ENCODE measurements at places on chromosomes 13 and 19.

DNA sequence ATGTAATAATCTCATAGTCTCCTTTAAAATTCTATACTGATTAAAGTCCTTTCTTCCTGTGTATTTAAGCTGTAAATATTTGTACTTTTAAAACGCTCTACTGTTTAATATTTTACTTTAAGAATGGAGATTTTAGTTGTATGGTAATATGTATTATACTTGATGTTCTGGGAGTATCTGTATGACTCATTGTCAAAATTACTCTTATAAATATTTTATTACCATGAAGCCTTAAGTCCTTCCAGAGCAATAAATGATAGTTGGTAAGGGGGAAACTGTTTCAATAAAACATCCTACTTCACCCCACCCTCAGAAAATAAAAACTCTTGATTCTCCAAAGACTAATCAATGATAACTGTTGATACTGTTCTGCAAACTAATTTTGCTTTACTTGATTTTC is 6.4 kb downstream of the PCDH9 start:
- no peak for DNase-seq

GRCh38 chr13:105353654-105354053 is 1181.8 kb downstream of the EFNB2 start:
- no peak for DNase-seq

DNA sequence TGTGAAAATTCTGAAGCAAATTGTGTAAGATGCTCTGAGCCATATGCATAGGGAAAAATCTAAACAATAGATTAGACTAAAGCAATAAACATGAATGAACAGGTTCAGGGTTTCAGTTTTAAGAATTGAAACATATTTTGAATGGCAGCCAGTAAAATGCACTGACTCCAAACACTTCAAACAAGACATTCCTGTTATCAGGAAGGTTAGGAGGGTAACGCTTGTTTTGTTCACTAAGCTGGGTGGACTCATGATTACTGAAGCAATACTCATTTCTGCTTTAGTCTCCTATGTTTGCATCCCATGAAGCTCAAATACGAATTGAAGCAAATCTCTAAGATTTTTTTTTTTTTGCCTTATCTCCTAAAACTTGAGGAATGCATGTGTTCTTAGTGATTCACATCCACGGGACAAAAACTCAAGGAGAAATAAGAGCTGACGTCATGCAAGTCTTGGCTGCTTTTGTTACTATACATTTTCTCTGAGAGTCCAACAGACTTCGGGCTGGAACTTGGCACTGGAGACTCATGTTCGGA is 29.1 kb upstream of the IGFL4 start:
- DNase-seq: no peak

DNA sequence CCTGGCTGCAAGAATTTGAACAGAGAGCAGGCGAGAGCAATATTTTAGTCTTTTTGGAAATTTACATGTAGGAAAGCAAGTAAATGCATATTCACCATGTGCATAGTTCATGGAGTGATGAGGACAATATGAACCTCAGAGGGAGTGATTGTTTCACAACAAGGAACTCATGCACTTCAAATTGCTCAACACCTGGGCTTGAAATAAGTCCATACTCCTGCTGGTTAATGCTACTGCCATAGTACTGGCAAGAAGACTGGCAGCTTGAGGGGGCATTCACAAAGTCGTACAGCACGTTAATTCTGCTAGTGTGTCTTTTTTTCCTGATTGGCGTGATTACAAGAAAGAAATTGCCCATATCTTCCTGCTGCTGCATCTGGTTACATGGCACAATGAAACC is 267.6 kb downstream of the PCDH17 start:
- DNase-seq: no peak

DNA sequence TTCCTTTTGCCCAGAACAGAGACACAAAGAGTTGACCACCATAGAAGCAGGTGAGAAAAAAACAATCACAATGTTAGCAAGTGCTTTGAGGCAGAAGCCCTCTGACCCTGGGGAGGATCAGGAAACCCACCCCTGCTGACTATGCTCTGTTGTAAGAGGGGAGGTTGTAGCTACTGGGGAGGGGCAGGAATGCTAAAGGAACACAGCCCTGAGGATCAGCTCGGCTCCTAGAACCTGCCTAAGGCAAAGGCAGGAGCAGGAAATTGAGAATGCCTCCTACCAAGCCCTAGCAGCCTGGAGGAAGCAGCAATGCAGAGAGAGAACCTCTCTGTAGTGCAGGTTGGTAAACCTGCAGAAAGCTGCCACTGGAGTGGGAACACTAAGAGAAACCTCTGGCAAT is 624.0 kb upstream of the KLF12 start:
- DNase-seq: no peak

- no peak for DNase-seq
Measured at GRCh38 chr19:16330806-16331690, 6.4 kb downstream of the KLF2 start.

DNA sequence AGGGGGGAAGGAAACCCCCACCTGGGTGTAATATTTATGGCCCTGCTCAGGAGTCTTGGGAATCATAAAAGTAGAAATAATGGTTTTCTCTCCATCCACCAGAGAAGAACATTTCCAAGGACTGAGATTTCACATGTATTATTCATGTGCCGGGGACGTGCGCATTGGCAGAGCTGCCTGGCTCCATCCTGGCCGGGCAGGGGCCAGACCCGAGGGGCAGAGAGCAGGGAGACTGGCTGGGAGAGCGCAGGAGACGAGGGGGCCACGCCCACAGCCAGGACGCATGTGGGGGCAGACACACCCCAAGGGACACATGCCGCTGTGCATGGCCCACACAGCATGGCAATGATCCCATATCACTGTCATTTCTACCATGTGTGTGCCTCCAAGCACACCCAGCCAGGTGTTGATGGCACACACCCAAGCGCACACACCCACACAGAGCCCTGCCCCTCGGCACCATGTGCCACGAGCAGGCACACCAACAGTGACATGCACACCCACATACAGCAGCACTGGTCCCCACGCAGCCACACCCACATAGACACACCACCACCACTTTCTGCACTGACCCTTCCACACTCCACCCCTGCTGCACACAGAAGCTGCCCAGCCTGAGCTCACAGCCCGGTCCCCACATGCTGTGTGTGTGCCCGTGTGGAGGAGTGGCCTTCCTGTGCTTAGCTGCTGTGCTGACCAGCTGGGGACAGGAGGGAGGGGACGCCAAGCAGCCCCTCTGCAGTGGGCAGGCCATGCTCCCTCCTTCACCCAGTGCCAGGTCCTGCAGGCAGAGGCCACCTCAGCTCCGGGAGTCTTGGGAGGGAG is 39.3 kb downstream of the CEBPG start:
- DNase-seq: no peak

- DNase-seq: no peak
Measured at GRCh38 chr13:25371158-25371874, 458 bp upstream of the ATP8A2 start.

GRCh38 chr19:38819231-38819920 is 6.6 kb upstream of the LGALS4 start:
- peak; percentile 39 for DNase-seq

- DNase-seq: no peak
Measured at GRCh38 chr19:15187026-15188007, 13.5 kb downstream of the NOTCH3 start.

DNA sequence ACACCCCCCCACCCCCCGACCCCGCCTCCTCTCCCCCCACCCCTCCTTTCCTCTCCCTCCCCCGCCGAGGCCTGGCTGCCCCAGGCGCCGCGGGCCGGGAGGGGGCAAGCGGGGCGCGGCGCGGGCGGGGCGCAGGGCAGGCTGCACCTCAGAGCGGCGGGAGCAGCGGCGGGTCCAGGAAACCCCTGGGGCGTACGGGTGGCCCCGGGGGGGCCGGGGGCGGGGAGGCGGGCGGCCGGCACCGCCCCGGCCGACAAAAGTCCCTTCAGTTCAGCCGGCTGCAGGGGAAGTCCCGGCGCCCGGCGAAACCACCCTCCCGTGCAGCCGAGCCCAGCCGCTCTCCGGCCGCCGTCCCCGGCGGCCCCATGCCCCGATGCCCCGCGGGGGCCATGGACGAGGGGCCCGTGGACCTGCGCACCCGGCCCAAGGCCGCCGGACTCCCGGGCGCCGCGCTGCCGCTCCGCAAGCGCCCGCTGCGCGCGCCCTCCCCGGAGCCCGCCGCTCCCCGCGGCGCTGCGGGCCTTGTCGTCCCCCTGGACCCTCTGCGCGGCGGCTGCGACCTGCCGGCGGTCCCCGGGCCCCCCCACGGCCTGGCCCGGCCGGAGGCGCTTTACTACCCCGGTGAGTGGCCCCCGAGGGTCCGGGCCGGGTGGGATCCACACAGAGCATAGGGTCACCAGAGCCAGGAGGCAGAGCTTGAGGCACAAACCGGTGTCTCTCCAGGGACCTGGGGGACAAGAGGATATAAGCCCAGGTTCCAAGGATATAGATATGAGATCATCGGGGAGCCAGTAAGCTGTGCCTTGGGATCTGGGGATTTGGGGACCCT is at the start of gene BCL3:
Gene BCL3 (plus strand): TSS at position 283 of the 829 bp plus-strand sequence. CDS start 83 bp downstream, at position 366.
- DNase-seq: peak; percentile 82

- no peak for DNase-seq
Measured at GRCh38 chr19:28595722-28596480, 617.0 kb downstream of the UQCRFS1 start.

- peak; percentile 11 for DNase-seq
Measured at GRCh38 chr19:33705090-33705847, 83.5 kb downstream of the CHST8 start.

DNA sequence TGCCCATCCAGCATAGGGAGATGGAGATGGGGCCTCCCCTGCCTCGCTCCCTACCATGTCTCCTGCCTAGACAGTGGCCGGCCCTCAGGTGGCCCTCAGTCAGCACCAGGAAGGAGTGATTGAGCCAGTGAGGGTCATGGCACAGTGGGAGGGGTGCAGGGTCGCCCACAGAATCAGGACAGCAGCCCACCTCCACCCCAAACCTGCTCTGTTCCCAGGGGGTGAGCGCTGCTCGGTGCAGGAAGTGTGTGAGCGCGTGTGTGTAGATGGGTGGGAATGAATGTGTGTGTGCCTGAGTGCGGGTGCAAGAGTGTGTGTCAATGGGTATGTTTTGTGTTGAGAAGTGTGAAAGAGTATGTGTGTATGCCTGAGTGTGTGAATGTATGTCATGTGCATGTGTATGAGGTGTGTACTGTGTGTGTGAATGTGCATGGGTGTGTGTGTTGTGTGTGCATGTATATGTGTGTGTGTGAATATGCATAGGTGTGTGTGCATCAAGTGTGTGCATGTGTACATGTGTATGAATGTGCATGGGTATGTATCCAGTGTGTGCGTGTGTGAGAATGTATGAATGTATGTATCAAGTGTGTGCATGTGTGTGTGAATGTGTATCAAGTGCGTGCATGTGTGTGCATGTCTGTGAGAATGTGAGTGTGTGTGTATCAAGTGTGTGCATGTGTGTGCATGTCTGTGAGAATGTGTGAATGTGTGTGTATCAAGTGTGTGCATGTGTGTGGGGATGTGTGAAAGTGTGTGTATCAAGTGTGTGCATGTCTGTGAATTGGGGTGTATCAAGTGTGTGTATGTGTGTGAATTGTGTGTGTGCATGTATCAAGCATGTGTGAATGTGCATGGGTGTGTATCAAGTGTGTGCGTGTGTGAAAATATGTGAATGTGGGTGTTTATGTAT is 12.0 kb downstream of the EVI5L start:
- peak; percentile 3 for DNase-seq

DNA sequence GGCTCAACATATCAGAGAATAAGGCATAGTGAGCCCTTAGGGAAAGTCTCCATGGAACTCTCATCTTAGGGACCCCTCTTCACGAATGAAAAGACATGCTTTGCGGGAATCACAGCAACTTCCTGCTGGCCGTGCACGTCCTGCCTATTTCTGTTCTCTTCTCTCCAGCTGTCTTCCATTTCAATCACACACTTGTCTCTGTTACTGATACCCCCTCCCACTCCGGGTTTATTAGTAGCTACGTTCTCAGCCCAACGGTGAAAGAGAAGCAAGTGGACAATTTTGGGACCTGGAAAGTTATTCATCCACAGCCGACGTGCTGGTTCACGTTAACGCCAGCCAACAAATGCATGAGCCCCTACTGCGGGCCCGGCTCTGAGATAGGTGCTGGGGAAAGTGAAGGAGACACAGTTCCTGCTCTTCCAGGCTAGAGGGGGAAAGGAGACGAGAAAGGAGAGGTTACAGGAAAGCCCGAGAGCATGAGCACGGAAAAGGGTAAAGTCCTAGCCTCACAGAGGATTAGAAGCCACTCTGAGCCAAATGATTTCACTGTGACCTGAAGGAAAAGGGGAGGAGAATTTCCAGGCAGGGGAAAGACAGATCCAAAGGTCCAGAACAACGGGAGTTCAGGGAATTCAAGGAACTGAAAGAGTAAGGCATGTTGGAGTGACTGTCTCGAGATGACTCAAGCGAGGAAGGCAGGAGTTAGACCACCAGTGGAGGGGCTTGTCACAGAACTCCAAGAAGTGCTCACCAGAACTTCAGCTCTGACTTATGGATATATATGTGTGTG is 81.8 kb upstream of the CLDN10 start:
- DNase-seq: no peak

DNA sequence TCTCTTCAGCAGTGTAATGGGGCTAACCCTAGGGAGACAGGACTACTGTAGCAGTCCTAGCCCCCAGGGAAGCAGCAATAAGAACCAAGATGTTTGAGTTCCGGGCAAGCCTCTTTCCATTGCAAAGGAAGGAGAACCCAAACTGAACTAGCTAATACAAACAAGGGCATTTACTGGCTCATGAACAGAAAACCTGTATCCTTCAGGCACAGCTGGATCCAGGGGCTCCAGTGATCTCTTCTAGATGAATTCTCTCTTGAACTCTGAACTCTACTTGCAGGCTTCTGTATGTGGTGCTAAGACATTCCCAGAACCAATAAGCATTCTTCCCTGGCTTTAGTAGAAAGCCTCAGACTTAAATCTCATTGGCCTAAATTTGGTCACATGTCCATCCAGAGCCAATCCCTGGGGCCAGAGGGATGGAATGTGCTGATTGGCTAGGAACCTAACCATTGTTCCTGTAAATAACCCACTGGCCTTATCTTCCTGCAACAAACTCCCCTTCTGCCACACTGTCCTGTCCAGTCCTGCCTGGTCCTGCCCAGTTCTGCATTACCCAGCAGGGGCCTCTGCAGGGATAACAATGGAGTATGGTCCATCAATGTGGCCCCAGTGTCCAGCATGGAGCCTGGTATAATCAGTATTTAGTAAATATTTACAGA is 3.9 kb upstream of the PODNL1 start:
- no peak for DNase-seq

- DNase-seq: no peak
Measured at GRCh38 chr13:79389026-79389425, 17.0 kb downstream of the RBM26 start.

DNA sequence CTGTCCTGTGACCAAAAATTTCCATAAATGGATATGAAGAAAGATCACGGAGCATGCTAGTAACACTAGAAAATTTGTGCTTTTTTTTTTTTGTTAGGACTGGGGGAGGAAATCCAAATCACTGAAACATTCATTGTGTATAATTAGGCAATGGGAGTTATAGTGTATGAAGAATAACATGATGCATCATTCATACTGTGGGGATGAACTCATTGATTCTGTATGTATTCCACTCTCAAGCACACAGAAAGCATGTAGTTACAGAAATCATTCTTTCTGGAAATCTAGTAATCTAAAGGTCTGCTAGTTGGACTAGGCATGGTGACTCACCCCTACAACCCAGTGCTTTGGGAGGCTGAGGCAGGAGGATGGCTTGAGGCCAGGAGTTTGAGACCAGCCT is 749.7 kb downstream of the DIAPH3 start:
- DNase-seq: no peak

GRCh38 chr13:97526556-97526955 is 92.6 kb downstream of the RAP2A start:
- DNase-seq: no peak

GRCh38 chr13:28349371-28349770 is 145.6 kb downstream of the FLT1 start:
- no peak for DNase-seq

- DNase-seq: no peak
Measured at GRCh38 chr13:114045113-114045735, 71.3 kb upstream of the C13orf46 start.

GRCh38 chr13:99617474-99618255 is 116.4 kb downstream of the TM9SF2 start:
- no peak for DNase-seq
